ENCODE measurements at places on chromosomes 5 and 9. TPM values are rescaled to one million over a fixed set of nuclear protein-coding genes. Genes with fewer than 3 reads are reported as not detected.

SPAAR gene
- 0.06 TPM for total RNA-seq

ARPC5L gene
- total RNA-seq: 52.8 TPM

BHMT2 gene
- 8.0 TPM for total RNA-seq

OR2K2 gene
- not detected for total RNA-seq

MRPS30 gene
- total RNA-seq: 54.9 TPM

ARHGEF39 gene
- total RNA-seq: 2.9 TPM

SLC1A3 gene
- total RNA-seq: 5.8 TPM

ZNF483 gene
- total RNA-seq: 3.1 TPM

STPG3 gene
- total RNA-seq: not detected

NDST1 gene
- 34.7 TPM for total RNA-seq

FAM78A gene
- total RNA-seq: 0.71 TPM

CDKN2B gene
- not detected for total RNA-seq

ADGRV1 gene
- total RNA-seq: 10.6 TPM

MUSK gene
- total RNA-seq: not detected

STK32A gene
- total RNA-seq: 2.1 TPM

SPINK7 gene
- not detected for total RNA-seq

IFNA21 gene
- total RNA-seq: not detected

SPATA31D4 gene
- total RNA-seq: not detected

RELL2 gene
- 2.6 TPM for total RNA-seq

WHRN gene
- total RNA-seq: 1.3 TPM
